ENCODE measurements at places on chromosomes 7 and 10.

GRCh38 chr7:83798489-83798888 is 149.6 kb upstream of the SEMA3E start:
- DNase-seq: no peak

GRCh38 chr10:71685554-71686232 is 33.9 kb downstream of the C10orf105 start:
- no peak for DNase-seq

DNA sequence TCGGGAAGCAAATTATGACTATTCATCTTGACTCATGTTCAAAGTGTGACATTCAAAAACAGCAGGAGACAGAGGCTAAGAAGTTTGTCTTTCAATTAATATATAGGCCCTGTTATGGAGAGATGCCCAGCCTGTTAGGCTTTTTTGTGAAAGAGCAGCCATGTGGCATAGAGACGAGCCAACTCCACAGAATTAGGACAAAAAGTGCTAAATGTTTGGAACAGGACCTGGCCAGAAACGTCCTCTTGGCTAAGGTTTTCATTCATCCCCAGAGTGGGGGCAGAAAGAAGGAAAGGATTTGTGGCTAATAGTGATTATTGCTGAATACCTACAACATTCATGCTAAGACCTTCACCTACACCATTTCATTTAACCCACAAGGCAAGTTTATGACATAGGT is 324.7 kb upstream of the NPVF start:
- no peak for DNase-seq

DNA sequence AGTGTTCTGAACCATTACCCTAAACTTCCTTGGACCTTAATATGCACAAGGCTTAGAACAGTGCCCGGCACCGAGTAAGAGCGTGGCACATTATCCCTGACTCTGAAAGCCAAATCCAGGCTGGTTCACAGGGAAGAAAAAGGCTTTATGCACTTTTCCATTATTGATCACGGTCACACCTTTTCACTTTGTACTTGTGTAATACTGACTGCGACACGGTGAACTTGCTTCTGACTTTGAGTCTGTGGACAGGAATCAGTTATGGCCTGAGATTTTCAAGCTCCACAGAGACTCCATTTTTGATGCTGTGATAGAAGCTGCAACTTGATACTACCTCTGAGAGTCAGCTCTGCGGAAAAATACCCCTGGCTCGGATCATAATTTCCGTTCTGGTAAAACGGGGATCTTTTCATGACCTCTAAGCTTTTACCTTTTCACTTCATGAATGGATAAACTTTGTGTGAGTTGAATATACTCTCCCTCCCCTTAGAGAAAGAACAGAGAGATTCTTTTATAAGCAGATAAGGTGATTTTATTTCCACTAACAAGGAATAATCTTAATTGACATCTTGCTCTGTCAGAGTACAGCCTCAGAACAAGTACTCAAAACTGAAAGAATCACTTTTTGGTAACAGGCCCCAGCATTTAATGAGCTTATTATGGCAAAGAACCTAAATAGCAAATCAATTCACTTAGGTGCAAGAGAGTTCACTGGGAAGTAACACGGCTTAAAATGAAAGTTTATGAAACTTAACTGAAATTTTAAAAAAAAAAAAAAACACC is 88.8 kb downstream of the ELMO1 start:
- no peak for DNase-seq

- no peak for DNase-seq
Observed at GRCh38 chr10:45403151-45403550, 29.1 kb downstream of the ALOX5 start.

- no peak for DNase-seq
Observed at GRCh38 chr10:6928586-6928985, 348.5 kb upstream of the PRKCQ start.

DNA sequence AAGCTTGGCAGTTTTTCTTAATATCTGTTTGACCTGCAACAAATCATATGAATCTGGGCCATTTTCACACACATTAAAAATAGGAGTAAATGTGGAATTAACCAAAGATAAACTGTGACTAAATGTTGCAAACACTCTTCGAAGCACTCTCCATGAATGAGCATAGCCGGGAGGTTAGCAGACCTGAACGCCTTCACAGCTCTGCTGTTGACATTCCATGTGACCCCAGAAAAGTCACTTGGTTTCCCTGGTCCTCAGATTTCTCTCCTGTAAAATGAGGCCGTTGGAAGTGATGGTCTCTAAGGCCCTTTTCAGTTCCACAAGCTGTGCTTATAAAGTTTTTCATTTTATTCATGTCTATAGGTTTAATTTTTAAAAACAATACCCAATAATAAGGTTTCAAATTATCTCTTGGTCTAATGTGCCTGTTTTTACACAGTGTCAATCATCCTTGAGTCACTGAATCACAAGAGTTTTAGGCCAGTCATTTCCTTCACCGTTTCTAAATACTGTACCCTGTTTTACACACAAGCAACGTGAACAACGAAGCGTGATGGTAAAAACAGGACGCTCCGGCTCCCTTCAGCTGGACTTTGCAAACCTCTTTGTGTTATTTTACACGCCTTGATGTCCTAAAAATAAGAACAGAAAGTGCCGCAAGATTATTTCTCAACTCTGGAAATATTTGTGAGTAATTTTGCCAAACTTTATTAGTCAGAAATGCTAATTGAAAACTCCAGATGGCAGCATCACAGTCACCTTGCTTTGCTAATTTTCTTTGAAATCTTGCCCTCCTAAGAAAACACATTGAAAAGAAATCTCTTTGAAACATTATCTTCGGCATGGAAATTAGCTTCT is 38.6 kb upstream of the MET start:
- DNase-seq: no peak

Data from T-helper 9 cell (primary cell).